Karpas-422 (cell line): ENCODE measurements at places on chromosomes 6 and 20.

- H3K27me3 ChIP-seq: no peaks in the 10 kb centered on the region
- no peak for DNase-seq
- no peak overlapping the region for H3K27ac ChIP-seq
These were observed 210.3 kb downstream of the BCKDHB start for GRCh38 chr6:80316686-80317231.

- DNase-seq: no peak
- H3K27me3 ChIP-seq: no peaks in the 10 kb centered on the region
- H3K4me3 ChIP-seq: no peak overlapping the region
- peaks cover 18% of the 10 kb centered on the region for H3K4me1 ChIP-seq
These were observed 129.0 kb upstream of the TNFAIP3 start for GRCh38 chr6:137737836-137738596.

GRCh38 chr6:27667657-27668441 is 194.9 kb upstream of the ZNF184 start:
- H3K4me3 ChIP-seq: no peak overlapping the region
- no peak for DNase-seq
- H3K27me3 ChIP-seq: no peaks in the 10 kb centered on the region
- H3K4me1 ChIP-seq: peaks cover 6% of the 10 kb centered on the region
- no peaks in the 10 kb centered on the region for H3K36me3 ChIP-seq

- no peaks in the 10 kb centered on the region for H3K4me1 ChIP-seq
- no peaks in the 10 kb centered on the region for H3K27me3 ChIP-seq
- H3K36me3 ChIP-seq: no peaks in the 10 kb centered on the region
- no peak overlapping the region for H3K4me3 ChIP-seq
- no peak for DNase-seq
These were observed 56.9 kb upstream of the ENPP4 start for GRCh38 chr6:46072866-46073265.

DNA sequence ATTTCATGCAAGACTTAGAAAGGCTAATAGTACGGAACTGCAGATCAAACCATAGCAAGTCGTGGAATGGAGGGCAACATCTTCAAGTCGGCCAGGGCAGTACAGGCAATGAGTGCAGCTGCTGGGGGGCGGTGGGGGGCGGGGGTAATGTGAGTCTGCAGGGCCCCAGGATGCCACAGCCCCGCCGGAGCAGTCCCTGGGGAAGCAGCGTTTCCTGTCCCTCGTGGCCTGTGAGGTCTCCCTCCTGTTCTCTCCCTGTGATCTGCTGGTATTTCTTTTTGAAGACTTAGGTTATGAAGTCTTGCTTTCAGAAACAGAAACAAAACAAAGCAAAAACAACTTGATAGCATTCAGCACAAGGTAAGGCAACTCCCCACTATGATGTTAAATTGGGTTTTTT is 351.9 kb downstream of the FOXA2 start:
- H3K36me3 ChIP-seq: no peaks in the 10 kb centered on the region
- peaks cover 17% of the 10 kb centered on the region for H3K4me1 ChIP-seq
- no peak for DNase-seq
- H3K27ac ChIP-seq: no peak overlapping the region
- H3K27me3 ChIP-seq: peaks cover 2% of the 10 kb centered on the region; the same call in 1 of the 2 replicates

- H3K27me3 ChIP-seq: no peaks in the 10 kb centered on the region
- no peak overlapping the region for H3K27ac ChIP-seq
- no peak for DNase-seq
- H3K4me3 ChIP-seq: no peak overlapping the region
- H3K4me1 ChIP-seq: peaks cover 20% of the 10 kb centered on the region
These were observed 16.6 kb downstream of the NKX2-4 start for GRCh38 chr20:21380711-21381110.

GRCh38 chr6:11656491-11656890 is 118.9 kb downstream of the TMEM170B start:
- no peak for DNase-seq
- no peaks in the 10 kb centered on the region for H3K36me3 ChIP-seq
- no peak overlapping the region; the same call in 1 of the 2 replicates for H3K27ac ChIP-seq
- H3K27me3 ChIP-seq: no peaks in the 10 kb centered on the region

GRCh38 chr6:148716811-148717210 is 30.0 kb upstream of the UST start:
- no peak overlapping the region for H3K27ac ChIP-seq
- DNase-seq: no peak
- H3K27me3 ChIP-seq: no peaks in the 10 kb centered on the region
- H3K36me3 ChIP-seq: no peaks in the 10 kb centered on the region
- no peak overlapping the region for H3K4me3 ChIP-seq

DNA sequence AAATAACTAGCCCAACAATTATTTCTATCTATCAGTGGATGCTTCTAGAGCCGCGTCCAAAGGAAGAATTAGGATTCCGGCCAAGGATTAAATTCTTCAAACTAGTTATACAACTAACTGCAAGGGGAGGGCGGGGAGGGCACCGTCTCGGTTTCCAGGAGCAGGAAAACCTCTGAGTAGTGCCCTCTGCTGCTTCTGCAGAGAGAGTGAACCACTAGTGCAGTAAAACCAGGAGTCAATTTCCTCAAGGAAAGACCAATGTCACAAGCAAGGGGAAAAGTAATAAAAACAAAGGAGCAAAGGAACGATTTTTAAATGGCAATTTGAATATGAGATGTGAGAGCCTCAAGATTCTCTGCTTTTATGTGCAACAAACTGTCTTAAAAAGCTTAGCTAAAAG is 16.5 kb upstream of the UBE2J1 start:
- peak; percentile 27 for DNase-seq
- no peak overlapping the region for H3K4me3 ChIP-seq
- no peaks in the 10 kb centered on the region for H3K27me3 ChIP-seq
- H3K27ac ChIP-seq: no peak overlapping the region
- H3K36me3 ChIP-seq: no peaks in the 10 kb centered on the region
- no peaks in the 10 kb centered on the region for H3K4me1 ChIP-seq

DNA sequence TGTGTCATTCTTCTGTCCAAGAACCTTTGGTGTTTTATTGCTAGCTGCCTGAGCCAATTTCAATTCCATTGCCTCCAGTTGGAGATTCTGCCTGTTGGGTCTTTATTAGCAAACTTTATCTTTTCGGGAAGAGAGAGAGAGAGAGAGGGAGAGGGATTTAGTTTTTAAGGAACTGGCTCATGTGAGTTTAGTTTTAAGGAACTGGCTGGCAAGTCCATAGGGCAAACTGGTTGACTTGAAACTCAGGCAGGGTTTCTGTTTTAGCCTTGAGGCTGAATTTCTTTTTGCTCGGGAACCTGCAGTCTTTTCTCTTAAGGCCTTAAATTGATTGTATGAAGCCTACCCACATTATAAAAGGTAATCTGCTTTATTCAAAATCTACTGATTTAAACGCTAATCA is 23.0 kb downstream of the BCKDHB start:
- H3K27me3 ChIP-seq: no peaks in the 10 kb centered on the region
- no peak for DNase-seq
- H3K27ac ChIP-seq: no peak overlapping the region
- H3K36me3 ChIP-seq: peaks cover 21% of the 10 kb centered on the region
- H3K4me1 ChIP-seq: no peaks in the 10 kb centered on the region

- no peak overlapping the region for H3K4me3 ChIP-seq
- no peaks in the 10 kb centered on the region for H3K27me3 ChIP-seq
- no peaks in the 10 kb centered on the region for H3K4me1 ChIP-seq
- no peak for DNase-seq
These were observed 95.2 kb upstream of the INSM1 start for GRCh38 chr20:20272686-20273085.

GRCh38 chr6:108796875-108797274 is 51.3 kb upstream of the ARMC2 start:
- H3K27me3 ChIP-seq: no peaks in the 10 kb centered on the region
- DNase-seq: no peak
- peaks cover 3% of the 10 kb centered on the region; the same call in 1 of the 2 replicates for H3K4me1 ChIP-seq
- no peak overlapping the region for H3K4me3 ChIP-seq

- no peak overlapping the region for H3K27ac ChIP-seq
These were observed 218.9 kb downstream of the EYA4 start for GRCh38 chr6:133460101-133460500.

GRCh38 chr6:38944655-38945279 is 103.8 kb upstream of the GLP1R start:
- no peaks in the 10 kb centered on the region for H3K27me3 ChIP-seq
- no peak for DNase-seq
- no peak overlapping the region for H3K27ac ChIP-seq
- H3K4me1 ChIP-seq: no peaks in the 10 kb centered on the region

GRCh38 chr20:52234302-52235045 is 42.9 kb upstream of the ZFP64 start:
- H3K4me1 ChIP-seq: no peaks in the 10 kb centered on the region
- H3K4me3 ChIP-seq: no peak overlapping the region
- H3K27ac ChIP-seq: no peak overlapping the region
- no peak for DNase-seq
- no peaks in the 10 kb centered on the region for H3K36me3 ChIP-seq
- H3K27me3 ChIP-seq: no peaks in the 10 kb centered on the region
